CD4-positive, CD25-positive, alpha-beta regulatory T cell (primary cell): ENCODE measurements at places on chromosomes 5 and 9.

- no peak for DNase-seq
These were observed 50.1 kb downstream of the TSPAN17 start for GRCh38 chr5:176697267-176697933.

- DNase-seq = no peak
These were observed 75.8 kb downstream of the MAP1B start for GRCh38 chr5:72183101-72183520.

GRCh38 chr5:56543441-56544388 lies 271.6 kb upstream of the MAP3K1 start:
- no peak for DNase-seq

- DNase-seq = no peak
These were observed 13.0 kb downstream of the SMIM3 start for GRCh38 chr5:150791536-150791935.

DNA sequence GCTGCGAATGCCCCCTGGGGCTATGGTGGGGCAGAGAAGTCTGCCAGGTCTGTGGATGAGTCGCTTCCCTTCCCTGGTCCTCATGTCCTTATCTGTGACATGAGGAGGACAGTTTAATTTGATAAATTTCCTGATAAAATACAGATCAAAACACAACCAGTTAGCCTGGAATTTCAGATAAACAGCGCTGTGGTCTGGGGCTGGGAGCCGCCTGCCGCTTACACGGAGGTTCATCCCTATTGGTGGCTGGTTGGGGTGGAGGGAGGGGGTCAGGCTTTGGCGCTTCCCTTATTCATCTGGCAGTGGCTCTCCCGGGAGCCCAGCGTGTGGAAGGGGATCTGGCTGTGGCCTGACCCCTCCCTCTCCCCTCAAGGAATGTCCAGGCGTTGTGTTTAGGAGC lies 17.9 kb downstream of the CRB2 start:
- DNase-seq = no peak

- no peak for DNase-seq
These were observed 148.4 kb downstream of the C5orf15 start for GRCh38 chr5:133819977-133820471.

- DNase-seq = no peak
These were observed 143.0 kb downstream of the GPBP1 start for GRCh38 chr5:57316798-57317327.

GRCh38 chr5:20974426-20974825 lies 986.4 kb upstream of the CDH18 start:
- DNase-seq = no peak

- DNase-seq = no peak
These were observed 43.8 kb downstream of the ACTL7B start for GRCh38 chr9:108811944-108812343.

DNA sequence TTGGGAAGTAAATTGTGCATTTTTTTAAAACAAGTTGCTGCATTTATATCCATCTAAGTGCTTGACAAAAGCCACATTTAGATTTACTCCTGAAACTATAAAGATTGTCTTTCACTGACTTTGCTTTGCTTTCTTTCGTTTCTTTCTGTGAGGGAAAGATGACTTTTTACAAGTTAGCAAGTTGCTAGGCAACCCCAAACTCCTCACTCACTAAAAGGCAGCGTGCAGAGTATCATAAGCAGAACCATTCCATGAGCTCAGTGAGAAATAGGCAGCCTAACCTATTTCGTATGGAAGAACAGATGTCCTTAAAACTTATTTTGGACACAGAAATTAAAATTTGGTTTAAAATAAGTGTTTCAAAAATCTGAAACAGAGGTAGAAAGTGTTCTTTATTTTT lies 29.0 kb downstream of the KLF9 start:
- no peak for DNase-seq

DNA sequence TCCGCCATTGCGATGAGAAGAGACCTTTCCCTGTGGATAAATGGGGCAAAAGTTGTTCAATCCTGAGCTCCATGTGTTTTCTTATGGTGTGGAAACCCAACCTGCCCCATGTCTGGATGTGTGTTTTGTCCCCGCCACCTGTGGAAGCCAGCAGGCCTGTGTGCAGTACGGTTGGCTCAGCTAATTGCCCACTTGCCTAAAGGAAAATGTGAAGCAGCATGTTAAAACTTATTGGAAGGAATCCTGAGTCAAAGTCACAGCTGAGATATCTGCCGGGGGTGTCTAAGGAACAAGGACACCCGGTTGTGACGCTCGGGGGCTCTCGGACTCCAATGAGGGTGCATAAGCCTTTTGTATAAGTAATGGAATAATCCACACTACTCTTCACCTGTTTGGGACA lies 361.1 kb upstream of the IRX1 start:
- DNase-seq = no peak

GRCh38 chr5:31268256-31268655 lies 74.8 kb downstream of the CDH6 start:
- DNase-seq = no peak

DNA sequence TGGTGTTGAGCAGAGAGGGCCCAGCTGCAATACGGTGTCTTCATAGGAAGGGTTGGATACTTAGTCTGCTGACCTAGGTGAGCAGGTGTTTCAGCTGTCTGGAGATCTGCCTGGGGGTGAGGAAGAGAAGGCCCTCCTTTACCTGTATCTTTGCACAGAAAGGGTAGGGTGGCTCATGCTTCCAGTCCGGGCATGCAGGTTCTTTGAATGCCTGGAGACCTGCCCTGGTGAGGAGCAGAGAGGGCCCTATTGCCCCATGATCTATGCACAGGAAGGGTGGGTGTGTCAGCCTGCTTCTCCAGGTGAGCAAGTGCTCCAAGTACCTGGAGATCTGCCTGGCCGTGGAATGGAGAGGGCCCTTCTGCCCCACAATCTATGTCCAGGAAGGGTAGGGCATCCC lies 63.0 kb downstream of the FER start:
- DNase-seq = no peak

DNA sequence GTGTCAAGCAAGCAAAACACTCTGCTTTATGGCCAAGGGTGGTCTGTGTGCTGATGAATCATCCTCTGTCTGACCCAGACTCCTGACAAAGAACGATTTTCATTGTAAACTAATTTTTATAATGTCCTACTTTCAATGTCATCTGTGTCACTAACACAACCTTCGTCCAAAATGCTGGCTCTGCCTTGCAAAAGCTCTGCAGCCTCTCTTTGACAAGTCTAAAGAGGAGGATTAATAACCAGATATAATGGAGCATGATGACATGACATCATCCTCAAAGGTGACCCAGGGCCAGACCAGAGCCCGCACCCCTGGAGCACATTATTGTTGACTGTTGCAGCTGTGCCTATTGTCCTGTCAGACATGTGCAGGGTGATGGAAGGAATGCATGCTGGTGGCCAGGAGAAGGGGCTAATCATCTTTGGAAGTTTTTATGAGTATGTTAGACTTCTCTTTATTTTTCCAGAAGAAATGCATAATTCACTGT lies 589.4 kb downstream of the NR2F1-AS1 start:
- no peak for DNase-seq

GRCh38 chr5:14149672-14150274 lies 6.6 kb downstream of the TRIO start:
- no peak for DNase-seq

DNA sequence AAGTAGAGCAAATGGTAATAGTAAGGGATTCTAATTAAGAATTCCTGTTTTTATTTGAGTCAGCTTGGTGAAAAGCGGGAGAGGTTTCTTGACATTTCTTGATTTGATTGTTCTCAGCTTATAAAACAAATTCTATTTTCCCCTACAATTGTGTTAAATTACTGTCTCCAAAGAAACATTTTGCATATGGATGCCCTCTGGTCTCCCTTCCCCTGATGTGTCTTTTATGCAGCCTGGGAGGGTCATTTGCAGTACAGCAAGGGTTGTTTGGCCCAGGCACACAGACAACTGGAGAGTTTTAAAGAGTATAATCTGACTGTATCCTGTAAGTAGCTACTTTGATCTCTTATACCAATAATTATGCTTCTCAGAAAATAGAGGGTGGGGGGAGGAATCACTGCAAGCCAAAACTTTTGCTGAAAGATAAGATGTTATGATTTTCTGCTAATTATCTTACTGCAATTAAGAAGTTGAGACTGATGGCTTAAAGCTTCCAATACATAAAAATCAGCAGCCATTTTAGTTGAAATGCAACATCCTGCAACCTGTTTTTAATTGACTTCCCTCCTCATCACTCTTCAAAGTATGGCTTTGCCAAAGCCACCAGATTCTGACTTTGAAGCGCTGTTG lies 204.1 kb upstream of the SEMA6A start:
- no peak for DNase-seq

- no peak for DNase-seq
These were observed 201.3 kb downstream of the GABRG2 start for GRCh38 chr5:162268694-162269481.

GRCh38 chr5:80474929-80475328 lies 13.0 kb upstream of the FAM151B start:
- no peak for DNase-seq

- no peak for DNase-seq
These were observed 87.7 kb downstream of the RAB3C start for GRCh38 chr5:58670582-58670981.

DNA sequence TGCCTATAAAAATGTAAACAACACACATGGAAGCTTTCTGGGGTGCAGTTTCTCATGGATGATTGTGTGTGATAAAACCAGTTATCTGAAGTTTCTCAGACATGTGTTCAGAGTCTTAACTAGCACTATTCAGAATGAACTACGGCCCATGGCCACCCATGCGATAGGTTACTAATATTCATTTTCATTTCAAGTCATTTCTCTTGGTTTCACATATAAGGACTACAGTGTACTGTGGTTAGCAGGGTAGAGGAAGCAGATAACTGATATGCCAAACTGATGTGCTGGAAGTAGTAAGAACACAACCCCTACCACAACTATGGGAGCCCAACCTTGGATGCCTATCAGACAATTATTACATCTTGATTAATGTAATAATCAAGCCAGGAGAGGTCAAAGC lies 372.1 kb downstream of the DTWD2 start:
- no peak for DNase-seq

GRCh38 chr9:128296340-128297220 lies 20.5 kb downstream of the SWI5 start:
- no peak for DNase-seq

DNA sequence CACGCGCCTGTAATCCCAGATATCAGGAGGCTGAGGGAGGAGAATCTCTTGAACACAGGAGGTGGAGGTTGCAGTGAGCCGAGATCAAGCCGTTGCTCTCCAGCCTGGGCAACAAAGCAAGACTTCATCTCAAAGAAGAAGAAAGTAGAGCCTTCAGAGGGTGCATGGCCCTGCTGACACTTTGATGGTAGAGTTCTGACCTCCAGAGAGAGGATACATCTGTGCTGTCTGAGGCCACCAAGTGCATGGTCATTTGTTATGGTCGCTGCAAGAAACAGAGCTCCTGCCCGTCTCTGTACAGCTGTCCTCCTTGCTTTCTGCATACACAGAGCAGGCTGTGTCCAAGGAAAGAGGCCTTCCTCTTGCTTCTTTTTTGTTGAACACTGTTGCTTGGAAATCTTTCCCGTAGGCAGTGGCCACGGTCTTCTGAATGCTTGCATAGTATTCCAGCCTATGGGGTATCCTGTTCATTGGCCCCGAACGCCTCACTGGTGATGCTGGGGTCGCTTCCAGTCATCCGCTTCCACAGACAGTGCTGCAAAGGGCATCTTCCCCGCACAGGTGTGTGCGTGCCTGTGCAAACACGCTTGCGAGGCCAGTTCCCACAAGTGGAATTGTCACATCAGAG lies 36.8 kb upstream of the UNC5A start:
- no peak for DNase-seq

GRCh38 chr5:66717455-66718373 lies 121.5 kb downstream of the MAST4 start:
- no peak for DNase-seq

DNA sequence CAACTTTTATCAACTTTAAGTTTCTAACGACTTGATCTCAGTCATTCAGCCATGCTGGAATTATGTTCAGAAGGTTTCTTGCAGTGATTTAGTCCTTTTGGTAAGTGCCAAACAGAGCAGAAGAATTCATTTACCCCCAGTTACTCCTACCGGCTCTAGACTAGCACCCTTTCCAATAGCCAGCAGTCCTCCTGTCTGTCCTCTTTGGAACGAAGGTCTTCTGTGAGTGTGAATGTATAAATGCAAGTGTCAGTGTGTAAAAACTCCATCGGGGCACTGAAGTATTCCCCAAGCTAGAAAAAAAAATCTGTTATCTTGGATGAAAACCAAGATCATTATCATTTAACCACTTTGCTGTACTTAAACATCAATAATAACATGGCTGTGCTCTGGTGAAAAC lies 64.4 kb downstream of the GLIS3 start:
- DNase-seq = no peak

DNA sequence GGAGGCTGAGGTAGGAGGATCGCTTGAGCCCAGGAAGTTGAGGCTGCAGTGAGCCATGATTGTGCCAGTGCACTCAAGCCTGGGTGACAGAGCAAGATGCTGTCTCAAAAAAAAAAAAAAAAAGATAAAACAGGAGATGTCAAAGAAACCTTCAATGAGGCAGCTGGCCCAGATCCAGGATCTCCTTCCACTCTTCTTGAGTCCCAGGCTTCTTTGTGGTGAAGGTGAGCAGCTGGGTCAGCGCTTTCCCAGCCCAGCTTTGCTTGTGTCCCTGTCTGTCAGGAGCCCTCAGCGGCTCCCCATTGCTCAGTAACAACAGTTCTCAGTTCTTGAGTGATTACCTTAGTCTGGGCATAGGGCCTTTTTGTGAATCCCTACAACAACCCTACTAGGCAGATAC lies 69.4 kb upstream of the PSD2 start:
- no peak for DNase-seq

GRCh38 chr5:9115093-9115492 lies 430.8 kb downstream of the SEMA5A start:
- DNase-seq = no peak

- peak; percentile 38 for DNase-seq
These were observed 51.2 kb downstream of the MRPS27 start for GRCh38 chr5:72268753-72269410.

- DNase-seq = no peak
These were observed 270.2 kb upstream of the KLF4 start for GRCh38 chr9:107759823-107760166.

GRCh38 chr5:97162045-97162444 lies 19.6 kb upstream of the LIX1 start:
- peak; percentile 78 for DNase-seq

- DNase-seq = no peak
These were observed 104.4 kb downstream of the ZNF354C start for GRCh38 chr5:179164331-179165311.

GRCh38 chr5:55603922-55604321 lies 69.2 kb upstream of the PLPP1 start:
- DNase-seq = no peak

- no peak for DNase-seq
These were observed 201.9 kb downstream of the PBX3 start for GRCh38 chr9:125948887-125949596.

GRCh38 chr9:74848153-74848525 lies 39.6 kb downstream of the TRPM6 start:
- no peak for DNase-seq
